ENCODE measurements at places on chromosomes 6 and 20.

DNA sequence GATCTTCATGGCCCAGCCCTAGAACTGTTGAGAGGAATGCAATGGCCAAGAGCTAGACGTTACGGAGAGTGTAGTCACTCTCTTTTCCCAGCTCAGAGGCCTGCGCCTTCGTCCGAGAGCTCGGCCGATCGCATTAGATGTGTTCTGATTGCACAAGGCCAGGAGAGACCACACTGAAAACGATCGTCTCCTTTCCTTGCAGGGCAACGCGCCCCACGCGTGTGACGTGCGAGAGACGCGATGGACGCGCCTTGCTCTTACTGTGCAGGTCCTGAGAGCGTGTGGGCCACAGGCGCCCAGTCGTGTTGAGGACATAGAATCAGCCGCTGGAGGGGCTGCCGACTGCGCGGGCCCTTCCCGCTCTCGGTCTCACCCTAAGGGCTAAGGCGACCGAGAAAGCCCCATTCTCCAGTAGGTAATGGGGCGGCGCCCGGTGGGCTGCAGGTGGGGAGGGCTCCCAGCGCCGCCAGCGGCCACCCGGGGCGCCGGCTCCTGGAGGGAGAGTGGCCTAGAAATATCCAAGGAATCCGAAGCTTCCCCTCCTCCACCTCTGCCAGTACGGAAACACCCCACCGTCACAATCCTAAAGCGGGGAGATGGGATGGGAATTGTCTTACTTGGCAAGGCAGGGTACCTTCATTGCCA, 26.9 kb downstream of the TFAP2B start:
- DNase-seq = no peak

DNA sequence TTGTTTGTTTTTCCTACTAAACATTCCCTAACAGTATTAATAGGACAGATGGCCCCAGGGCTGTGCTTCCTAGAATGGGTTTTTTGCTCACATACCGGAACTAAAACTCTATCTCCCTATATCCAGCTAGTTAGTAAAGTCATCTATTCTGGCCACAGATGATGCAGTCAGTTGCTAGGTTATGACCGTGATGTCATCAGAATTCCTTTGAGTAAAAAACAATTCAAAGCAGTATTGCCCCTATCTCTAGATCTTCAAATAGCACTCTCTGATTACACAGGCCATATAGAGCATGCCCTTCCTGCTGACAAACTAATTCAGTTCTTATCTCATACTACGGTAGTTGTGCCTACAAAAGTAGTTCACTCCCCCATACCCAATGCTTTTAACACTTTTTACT, 17.9 kb upstream of the ZNF451 start:
- no peak for DNase-seq

DNA sequence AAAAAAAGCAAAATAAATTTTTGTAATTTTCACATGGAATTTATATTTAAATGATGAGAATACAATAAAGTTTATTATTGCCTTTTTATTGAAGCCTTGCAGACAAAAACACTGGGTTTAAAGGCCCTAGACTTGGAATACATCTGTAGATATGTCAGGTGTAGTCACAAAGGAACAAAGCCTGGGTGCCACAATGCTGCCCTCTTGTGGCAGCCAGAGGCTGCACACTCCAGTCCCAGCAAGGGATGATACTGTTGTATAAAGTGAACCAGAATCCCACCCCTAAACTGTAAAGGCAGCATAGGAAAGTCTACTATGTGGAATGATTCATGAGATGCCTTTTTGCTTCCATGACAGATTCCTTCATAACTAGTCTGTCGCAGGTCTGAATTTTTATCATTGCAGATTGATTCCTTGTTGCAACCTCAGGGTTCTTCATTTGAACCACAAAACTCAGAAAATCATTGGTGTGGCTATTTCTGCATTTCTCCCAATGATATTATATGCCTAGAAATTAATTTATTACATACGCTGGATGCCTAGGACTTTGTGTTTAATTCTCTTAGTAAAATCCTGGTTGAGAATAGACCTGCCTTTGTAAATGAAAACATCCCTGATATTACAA, 37.0 kb downstream of the MAK start:
- DNase-seq = peak; percentile 66

DNA sequence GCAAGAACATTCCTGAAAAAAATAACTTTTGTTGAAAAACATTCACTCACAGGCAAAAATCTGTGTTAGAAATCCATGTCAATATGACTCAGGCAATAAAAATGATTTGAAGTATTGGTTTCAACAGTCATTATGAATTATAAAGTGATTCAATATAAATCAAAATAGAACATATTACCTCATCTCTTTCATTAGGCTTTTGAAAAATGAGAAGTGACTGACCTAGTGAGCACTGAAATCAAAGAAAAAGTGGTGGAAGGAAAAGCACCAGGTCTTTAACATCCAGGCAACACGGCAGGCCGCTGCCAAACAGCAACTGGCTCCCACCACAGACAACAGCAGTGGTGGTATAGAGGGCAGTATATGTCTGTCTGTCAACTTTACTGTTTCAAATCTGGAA, 68.9 kb downstream of the MAN1A1 start:
- no peak for DNase-seq

DNA sequence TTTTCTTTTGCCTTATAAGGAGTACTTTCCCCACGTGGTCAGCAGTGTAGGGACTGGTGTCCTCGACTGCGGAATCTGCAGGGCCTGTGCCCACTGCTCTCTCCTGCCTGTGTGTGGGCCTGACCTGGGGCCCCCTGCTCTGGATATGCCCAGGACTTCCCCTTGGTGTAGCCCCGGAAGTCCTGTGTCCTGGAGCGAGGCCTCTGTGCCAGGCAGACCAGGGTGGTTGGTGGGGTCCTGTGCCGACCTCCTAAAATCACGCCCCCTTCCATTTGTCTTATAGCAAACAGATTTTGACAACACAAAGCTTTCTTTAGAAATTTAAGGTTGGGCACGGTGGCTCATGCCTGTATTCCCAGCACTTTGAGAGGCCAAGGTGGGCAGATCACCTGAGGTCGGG, 64.2 kb downstream of the DLL1 start:
- no peak for DNase-seq

- no peak for DNase-seq
Observed at GRCh38 chr6:84685983-84686584, 78.3 kb downstream of the TBX18 start.

GRCh38 chr6:24584382-24584720, 61.6 kb downstream of the KIAA0319 start:
- DNase-seq = no peak

DNA sequence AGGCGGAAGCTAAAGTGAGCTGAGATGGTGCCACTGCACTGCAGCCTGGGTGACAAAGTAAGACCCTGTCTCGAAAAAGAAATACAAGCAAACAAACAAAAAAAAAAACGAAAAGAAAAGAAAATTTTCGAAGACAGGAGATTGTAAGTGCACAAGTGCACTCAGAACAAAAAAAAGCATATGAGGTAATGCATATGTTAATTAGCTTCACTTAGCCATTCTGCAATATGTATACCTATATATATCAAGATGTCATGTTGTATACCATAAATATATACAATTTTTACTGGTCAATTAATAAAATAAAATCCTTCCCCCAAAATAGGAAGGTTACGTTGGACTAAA, 127.5 kb downstream of the RIN2 start:
- DNase-seq = no peak

DNA sequence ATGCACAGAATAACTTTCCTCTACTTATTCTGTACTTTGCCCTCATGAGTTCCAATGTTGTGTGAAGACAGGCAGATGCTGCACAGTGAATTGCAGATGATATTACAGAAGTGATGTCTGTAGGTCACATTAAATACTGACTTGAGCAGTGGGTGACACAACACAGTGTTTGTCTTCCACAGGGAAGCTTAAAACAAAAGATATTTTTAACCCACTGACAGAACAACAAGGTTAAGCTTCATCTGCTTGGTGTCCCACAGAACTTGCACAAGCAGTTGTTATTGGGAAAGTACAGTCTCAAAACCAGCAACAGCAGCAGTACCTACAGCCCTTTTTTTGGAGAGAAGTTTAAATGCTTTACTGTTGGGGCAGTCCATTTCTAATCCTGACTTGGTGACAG, 10.5 kb downstream of the SUMO4 start:
- DNase-seq = no peak

DNA sequence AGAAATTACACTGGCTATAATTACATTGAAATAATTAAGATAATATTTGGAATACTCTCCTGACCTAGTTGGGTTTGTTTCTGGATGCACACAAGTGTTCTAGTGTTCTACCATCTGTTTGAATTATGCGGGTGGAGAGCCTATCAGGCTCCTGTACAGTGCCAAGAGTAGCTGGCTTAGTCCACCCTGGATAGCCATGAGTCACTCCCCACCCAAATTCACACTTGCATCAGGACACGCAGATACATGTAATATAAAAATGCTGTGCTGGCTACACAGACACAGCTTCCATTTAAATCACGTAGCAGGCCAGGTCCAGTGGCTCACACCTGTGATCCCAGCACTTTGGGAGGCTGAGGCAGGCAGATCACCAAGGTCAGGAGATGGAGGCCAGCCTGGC, 686.2 kb upstream of the SLC35B3 start:
- no peak for DNase-seq

DNA sequence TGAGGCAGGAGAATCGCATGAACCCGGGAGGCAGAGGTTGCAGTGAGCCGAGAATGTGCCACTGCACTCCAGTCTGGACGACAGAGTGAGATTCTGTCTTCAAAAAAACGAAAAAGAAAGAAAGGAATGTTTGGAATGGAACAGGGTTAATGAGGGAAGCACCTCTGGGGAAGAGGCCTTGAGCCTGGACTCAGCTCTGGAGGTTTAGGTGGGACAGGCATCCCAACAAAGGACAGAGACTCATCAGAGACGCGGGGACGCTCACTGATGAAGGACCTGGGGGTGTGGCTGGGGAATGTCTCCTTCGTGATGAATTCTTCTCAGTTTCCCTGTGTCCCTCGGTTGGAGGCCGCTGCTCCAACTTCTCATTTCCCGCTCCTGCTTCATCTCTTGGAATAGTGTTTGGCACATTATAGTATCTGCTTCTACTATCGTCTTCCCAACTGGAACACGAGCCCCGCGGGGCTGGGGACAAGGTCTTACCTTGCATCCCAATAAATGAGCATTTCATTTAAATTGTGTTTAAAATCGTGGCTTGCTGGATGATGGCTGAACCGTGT, 27.6 kb downstream of the KIF25 start:
- no peak for DNase-seq

- DNase-seq = no peak
Observed at GRCh38 chr6:82275686-82276085, 28.1 kb upstream of the IBTK start.

DNA sequence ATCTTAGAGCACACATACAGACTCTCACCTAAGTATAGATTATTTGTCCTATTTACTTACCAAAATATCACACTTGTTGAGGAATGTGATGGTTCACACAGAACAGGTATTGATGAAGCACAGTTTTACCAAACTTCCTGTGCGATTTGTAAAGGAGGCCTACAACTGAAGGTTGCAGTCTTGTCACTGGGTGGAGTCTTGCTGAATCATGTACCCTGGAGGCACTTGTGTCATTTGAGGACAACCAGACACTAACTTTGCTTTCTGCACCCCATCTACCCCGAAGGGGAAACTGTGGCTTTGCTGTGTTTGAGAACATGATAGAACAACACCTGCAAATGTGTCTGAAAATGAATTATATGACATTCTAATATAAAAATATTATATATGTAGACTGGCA, 32.4 kb upstream of the HINT3 start:
- DNase-seq = no peak

GRCh38 chr20:25547063-25547462, 38.3 kb downstream of the NINL start:
- no peak for DNase-seq

DNA sequence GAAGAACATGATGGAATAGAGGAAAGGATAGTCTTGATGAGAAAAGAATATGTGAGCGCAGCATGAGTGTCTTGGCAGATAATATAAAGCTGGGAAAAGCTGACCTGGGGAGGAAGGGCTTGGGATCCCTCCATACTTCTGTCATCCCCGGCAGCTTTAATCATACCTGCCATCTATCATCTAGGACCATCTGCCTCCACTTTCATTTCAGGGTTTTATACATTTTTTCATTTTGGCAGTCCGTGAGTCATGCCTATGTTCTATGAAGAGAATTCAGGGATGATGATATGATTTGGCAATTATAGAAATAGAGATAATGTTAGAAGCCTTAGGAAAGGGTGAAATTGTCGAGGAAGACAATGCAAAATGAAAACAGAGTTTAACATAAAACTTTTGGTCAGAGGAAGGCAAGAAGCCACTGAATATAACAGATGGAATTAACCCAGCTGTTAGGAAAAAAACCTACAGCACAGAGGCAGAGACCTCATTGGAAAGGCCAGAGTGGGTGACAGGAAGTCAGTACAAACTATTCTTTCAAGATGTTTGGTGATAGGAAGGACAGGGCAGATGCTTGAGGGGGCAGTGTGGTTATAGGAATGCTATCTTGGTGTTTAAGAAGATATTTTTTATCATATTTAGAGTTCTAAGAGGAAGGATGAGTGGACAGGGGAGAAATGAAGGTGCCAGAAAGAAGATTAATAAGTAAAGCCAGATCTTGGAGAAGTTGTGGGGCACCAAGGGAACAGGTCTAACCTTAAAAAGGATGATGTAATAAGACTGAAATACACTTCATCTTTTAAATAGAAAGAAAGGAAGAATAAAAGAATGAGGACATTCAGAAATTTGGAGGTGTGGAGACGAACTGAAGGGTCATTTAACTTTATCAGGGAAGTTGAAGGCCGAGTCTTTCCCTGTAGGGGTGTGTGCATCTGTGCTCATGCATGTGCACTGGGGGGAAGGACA, 37.8 kb downstream of the MARCKS start:
- no peak for DNase-seq
